Left colon (tissue), 2 donors: ENCODE measurements at places on chromosomes 1 and 21.
A peak's percentile ranks its signal among the peaks of the same experiment; 100 is the strongest.

- no peak for DNase-seq
These were observed 591.0 kb downstream of the ADGRL2 start for GRCh38 chr1:82391712-82392111.

GRCh38 chr1:3906672-3907020 lies 6.6 kb upstream of the C1orf174 start:
- no peak for DNase-seq

DNA sequence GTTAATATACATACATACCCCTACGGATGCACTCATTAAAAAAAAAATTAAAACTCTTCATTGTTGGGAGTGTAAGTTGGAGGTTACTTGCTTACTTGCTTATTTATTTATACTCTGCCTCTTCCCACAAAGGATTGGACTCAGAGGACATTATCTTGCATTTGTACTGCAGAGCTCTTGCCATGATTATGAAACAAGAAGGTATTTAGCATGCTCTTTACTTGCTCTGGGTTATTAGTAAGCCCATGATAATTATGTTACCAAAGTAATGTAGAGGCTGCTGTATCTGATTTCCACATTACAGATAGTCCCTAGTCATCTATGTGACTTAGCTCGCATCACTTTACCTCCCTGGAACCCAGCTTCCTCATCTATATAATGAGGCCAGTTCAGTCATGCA lies 355.1 kb upstream of the PTBP2 start:
- no peak for DNase-seq

GRCh38 chr1:159999204-159999603 lies 32.6 kb downstream of the PIGM start:
- DNase-seq, result no peak

DNA sequence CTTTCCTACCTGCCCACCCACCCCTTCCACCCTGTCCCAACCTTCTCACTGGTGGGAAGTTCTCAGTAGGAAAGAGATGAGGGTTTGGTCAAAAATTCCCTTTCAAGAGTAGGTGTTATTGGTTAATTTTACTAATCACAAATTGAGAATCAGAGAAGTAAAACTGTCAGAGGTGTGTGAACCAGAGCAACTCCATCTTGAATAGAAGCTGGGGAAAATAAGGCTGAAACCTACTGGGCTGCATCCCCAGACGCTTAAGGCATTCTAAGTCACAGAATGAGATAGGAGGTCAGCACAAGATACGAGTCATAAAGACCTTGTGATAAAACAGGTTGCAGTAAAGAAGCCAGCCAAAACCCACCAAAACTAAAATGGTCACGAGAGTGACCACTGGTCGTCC lies 11.5 kb downstream of the PLA2G2D start:
- DNase-seq, result no peak

- DNase-seq, result no peak
These were observed at the start of gene TRIM17 for GRCh38 chr1:228416217-228416933. TSS of gene TRIM17 (minus strand) at chr1:228416861. CDS start at chr1:228415072, 1,789 bp downstream.

GRCh38 chr1:10173582-10173981 lies 36.8 kb upstream of the KIF1B start:
- no peak for DNase-seq

GRCh38 chr1:247386217-247386616 lies 29.8 kb upstream of the NLRP3 start:
- no peak for DNase-seq

GRCh38 chr1:243452092-243452491 lies 196.3 kb downstream of the SDCCAG8 start:
- no peak for DNase-seq

GRCh38 chr1:200749090-200749489 lies 10.4 kb downstream of the CAMSAP2 start:
- DNase-seq, result no peak

DNA sequence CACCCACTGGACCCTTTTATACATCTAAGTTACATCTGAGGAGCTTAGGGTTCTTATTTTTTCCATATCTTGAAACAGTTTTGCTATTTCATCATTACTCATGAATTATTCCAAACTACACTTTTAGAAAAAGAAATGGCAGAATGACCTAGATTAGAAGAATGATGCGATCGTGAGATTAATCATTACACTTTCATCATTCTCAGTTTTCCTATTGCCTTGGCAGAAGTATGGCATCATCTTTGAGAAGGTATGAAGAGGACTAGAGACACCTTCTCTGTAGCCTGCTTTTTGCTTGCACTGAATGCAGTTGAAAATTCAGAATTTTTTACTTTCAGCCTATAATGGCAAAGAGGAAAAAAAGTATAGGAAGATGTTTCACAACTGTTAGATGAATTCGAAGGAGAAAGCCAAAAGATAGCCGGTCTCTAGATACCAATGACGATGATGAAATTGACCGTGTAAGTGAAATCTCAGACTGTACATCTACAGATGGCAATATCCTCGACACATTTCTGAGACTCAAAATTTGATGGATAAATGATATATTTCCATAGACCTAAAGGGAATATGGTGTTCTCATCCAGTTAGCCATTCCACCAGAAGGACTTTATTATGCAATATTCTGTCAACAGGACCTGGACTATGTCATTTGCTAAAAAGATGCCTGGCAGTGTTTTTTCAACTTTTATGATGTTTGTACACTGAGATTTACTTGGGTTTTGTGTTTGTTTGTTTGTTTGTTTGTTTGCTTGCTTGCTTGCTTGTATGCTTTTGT lies 191.8 kb downstream of the TOMM20 start:
- no peak for DNase-seq

DNA sequence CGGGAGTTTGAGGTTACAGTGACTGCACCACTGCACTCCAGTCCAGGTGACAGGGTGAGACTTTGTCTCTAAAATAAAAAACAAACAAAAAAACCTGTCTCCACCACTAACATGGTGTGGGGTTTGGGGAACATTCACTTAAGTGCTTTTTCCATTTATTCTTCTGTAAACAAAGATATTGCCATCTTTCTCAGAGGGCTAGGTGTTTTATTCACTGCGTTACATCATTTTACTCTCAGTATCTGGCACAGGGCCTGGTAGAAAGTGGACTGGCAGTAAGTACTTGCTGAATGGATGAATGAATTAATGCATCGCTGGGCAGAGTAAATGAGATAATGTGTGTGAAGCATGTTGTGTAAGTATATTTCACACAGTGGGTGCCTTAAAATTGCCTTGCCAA lies 20.1 kb downstream of the KIAA0040 start:
- DNase-seq, result no peak

GRCh38 chr1:87899017-87899416 lies 570.3 kb downstream of the LMO4 start:
- DNase-seq, result no peak

GRCh38 chr1:54575605-54576290 lies 27.7 kb downstream of the ACOT11 start:
- DNase-seq, result no peak

GRCh38 chr21:42351626-42352440 lies 1.0 kb upstream of the TFF2 start:
- no peak for DNase-seq

DNA sequence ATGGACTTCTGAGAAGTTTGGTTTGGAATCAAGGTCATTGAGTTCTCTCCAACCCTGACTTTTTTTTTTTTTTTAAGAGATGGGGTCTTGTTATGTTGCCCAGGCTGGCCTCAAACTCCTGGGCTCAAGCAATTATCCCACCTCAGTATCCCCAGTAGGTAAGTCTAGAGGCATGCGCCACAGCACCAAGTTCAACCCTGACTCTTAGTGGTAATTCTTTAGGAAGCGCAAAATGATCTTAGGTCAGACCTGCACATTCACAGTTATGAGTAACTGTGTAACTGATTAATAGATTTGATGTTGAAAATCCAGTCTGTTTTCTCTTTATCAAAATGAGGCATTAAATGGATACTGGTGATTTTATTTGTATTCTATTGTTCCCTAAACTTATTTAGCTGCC lies 95.9 kb downstream of the GREM2 start:
- DNase-seq, result no peak

DNA sequence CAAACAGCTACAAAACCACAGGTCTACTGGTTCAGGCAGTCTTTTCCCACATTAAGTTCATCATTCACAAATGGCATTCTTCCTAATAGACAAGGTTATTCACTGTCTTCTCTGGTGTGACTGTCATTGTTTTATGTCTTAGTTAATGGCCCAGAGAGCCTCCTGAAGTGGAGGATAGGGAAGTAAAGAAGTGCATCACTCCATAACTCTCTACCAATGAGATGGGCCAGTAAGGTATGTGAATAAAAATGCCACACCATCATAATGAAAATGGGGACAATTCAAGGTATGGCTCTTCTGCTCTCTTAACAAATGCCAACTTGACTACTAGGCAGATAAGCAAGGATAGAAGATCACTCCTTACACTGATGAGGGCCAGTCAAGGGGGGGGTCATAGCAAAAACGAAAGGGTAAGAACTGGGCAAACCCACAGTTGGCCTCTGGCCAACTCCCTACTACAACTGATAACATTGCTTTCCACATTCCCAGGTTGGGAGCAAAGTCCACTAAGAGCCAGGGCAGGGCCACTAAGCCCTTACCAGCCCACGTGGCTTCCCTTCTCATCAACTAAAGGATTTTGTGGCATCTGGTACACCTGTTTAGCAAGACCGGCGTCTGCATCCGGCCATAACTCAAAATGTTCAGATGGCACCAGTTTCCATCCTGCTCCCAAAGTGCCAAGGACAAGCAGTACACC lies 10.0 kb downstream of the PABPC4 start:
- DNase-seq, result peak; percentile 82

- DNase-seq, result no peak
These were observed 174.8 kb downstream of the HS2ST1 start for GRCh38 chr1:87089070-87089736.

- no peak for DNase-seq
These were observed 22.5 kb downstream of the DISP3 start for GRCh38 chr1:11501491-11501897.

GRCh38 chr1:77509051-77509492 lies 173.4 kb downstream of the ZZZ3 start:
- no peak for DNase-seq

- DNase-seq, result no peak
These were observed 169.0 kb downstream of the SMYD3 start for GRCh38 chr1:246338098-246338497.

DNA sequence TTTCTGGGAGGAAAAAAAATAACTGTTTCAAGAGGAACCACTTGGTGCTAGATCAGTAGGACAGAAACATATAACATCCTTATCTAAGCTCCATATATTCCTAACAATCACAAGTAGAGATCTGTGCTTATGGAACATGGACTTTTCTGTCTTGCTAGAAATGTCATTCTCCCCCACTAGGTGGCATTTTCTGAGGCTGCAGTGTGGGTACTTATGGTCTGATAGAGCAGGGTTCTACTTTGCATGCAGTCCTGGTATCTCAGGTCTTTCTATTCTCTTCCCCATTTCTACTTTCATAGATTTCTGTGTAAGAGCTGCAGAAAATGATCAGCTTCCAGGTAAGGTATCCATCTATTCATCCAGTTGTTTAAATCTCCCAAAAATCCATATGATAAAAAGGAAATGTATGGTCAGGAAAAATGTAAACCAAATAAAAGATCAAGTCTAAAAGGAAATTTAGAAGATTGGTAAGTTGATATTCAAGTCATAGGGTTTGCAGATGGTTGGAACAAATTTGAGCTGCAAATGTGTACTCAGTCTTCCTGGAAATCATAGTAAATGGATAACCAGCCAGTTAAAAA lies 1.5 kb downstream of the ZNF684 start:
- peak; percentile 8 for DNase-seq

DNA sequence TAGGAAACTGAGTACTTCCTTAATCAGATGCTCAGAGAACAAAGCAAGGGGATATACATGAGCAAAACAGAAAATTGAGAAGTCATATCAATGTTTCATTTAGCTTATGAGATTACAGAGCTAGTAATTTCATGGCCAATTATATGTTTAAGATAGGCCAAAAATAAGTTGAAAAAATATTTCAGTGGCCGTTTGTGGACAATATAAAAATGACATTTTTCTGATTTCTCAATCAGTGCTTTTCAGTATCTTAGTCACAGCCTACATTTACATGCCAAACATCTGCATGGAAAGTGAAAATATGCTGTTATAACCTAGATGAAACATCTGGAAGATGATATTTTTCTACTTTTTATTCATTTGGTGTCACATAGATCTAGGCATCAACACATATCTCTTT lies 192.5 kb downstream of the HLX start:
- DNase-seq, result no peak

DNA sequence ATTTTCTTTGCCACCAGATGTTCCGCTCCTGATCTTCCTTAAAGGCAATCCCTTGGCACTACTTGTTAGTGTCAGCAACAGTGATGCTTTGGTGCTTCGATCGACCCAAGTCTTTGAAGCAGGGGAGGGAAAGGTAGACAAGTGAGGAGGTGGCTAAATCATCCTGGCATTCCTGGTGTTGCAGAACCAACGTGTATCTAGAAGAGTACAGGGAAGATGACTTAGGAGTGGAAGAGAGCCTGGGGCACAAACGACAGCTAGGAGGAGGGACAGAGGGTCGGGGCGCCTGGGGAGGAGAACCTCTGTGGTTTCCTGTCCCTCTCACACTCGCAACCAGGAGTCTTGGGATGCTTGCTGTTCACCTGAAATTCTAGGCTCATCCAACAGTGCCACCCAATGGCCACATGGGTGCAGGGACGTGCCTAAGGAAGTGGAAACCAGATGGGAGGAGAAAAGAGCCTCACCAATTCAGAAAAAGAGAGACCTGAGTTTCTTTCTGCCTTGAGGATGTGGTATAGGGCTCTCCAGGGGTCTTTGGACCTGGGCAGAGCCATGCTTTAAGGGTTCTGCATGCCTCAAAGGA lies 9.5 kb upstream of the KCNA2 start:
- DNase-seq, result peak; percentile 51

DNA sequence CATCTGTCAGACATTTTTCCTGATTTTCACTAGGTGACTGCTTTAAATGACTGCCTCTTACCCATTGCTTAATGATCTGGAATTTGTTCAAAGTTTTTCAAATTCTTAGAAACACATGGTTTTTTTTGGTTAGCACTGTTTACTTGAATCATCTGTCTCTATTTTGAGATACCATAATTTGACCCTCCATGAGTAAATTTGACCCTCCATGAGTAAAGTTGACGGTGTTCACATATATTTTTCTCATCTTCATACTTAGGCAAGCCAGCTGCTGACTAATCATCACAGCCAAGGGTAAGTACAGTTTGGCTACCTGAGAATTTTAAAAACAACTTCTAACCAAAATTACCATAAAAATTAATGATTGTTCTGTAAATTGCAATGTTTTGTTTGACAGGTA lies 586.5 kb downstream of the PTBP2 start:
- DNase-seq, result no peak

- DNase-seq, result no peak
These were observed 58.7 kb downstream of the DIP2A start for GRCh38 chr21:46517361-46517760.

GRCh38 chr1:22673486-22674409 lies 20.7 kb downstream of the C1QB start:
- peak; percentile 89 for DNase-seq

- no peak for DNase-seq
These were observed 37.3 kb upstream of the ZNF644 start for GRCh38 chr1:91059157-91059556.

GRCh38 chr1:180179162-180179957 lies 24.7 kb downstream of the QSOX1 start:
- no peak for DNase-seq

GRCh38 chr1:41674522-41674921 lies 190.0 kb upstream of the EDN2 start:
- DNase-seq, result no peak
